ENCODE measurements at places on chromosomes 2 and 18.

DNA sequence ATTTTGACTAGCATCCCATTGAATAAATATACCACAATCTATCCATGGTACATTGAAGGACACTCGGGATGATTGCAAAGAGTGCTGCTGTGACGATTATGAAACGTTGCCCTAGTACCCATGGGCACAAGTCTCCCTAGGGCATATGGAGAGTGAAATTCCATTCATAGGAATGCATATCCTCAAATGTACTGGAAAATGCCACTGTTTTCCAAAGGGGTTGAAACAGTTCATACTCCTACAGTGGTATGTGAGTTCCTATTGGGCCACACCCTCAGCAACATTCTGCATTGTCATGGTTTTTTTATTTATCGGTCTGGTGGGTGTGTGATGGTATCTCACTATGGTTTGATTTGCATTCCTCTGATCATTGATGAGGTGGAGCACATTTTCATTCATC, 130.6 kb downstream of the TWIST2 start:
- DNase-seq, result no peak

- DNase-seq, result no peak
These were observed 52.6 kb upstream of the GALR1 start for GRCh38 chr18:77197073-77197472.

DNA sequence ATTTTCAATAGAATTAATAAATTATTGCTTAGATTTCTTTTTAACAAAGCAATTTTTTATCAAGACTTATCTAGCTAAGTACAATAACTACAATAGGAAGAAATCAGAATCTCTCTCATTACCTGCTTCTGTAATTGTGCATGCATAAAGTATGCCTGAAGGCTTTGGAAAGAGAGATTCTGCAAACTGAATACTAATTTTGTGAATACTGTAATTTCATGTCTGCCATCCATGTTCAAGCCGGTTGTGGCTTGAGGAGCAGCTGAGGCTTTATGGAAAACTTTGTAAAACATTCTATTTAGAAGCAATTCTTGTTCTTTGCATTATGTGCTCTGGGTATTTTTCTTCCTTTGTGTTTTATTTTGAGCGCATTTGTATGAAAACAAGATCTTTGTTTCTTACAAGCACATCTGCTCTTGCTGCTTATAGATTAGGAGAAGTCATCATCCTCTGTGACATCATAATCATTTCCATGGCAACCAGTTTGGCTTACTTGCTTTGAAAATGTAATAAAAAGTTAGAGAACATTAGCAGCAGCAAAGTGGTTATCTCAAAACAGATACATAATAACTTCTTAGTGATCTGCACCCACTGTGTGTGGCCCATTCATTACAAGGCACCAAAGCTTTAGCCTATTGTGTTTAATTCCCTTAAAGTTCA, 16.0 kb upstream of the IKZF2 start:
- no peak for DNase-seq

DNA sequence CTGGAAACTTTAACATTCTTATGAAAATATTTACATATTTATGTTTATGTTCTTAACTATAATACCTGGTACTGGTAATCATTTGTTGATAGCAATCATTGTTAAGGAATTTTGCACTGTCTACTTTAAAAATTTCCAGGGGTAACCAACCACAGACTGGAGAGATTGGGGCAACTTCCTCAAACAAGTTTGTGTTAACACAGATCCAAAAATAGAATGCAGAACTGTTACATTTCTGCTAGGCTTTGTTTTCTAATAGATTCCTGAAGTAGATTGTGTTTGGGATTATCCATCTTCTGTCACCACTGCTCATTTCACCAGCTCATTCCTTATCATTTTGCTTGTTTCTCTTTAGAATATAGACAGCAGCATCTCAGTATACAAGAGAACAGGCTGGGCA, 23.7 kb downstream of the RNF125 start:
- DNase-seq, result no peak

DNA sequence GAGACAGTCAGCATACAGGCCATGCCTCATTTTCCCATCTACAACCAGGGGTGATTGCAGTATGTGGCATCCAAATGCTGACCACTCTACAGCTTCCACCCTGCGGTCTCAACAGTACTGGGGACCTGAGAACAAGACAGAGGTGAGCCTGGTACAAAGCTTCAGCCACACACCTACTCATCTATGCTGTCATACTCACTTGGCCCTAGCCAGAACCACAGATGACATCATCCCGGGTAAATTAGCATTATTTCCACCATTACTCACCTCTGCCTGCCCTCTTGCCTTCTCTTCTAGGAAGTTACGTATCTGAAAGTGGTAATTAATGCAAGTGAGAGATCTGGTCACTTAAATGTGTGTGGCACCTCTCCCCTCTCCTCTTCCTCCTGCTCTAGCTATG, 208.2 kb upstream of the ARL4C start:
- no peak for DNase-seq

GRCh38 chr2:40178171-40178778, 273.6 kb downstream of the SLC8A1 start:
- DNase-seq, result no peak

DNA sequence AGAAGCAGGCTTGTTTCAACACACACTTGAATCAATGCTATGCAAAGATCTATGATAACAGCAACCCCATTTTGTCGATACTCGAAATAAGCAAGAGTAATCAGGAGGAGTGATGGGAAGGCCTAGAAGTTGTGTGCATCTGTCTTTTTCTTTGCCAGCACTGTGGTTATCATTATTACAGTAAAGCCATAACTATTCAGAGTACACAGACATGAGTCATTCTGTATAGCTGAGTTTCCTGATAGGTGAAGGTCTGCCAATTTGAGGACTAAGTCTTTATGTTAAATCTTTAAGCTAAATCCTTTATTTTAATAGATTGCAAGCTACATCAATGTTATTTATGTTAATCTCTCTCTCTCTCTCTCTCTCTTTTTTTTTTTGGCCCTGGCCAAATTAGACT, 1344.4 kb upstream of the CELF4 start:
- no peak for DNase-seq

- DNase-seq, result no peak
These were observed 4.5 kb downstream of the SLC14A1 start for GRCh38 chr18:45728336-45729010.

- no peak for DNase-seq
These were observed 64.9 kb downstream of the LNPK start for GRCh38 chr2:175937216-175937615.

- DNase-seq, result no peak
These were observed 74.4 kb upstream of the ASB18 start for GRCh38 chr2:236338495-236339184.

DNA sequence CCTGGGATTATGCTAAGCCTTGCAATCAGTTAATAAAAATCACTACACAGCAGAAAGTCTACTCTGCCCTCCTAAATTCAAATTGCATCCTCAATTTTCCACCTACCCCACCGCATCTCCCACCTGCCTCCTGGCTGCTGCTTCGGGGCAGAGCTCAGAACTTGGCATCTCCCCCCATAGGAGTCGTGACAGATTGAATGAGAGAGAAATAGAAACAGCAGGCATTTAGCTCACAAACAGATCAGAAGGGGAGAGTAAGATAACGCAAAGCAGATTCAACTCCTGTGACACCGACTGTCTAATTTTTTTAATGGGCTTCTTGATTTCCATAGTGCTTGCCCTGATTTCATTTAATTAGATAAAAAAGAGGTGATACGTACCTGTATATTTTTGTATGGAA, 24.7 kb upstream of the LRRC30 start:
- no peak for DNase-seq

DNA sequence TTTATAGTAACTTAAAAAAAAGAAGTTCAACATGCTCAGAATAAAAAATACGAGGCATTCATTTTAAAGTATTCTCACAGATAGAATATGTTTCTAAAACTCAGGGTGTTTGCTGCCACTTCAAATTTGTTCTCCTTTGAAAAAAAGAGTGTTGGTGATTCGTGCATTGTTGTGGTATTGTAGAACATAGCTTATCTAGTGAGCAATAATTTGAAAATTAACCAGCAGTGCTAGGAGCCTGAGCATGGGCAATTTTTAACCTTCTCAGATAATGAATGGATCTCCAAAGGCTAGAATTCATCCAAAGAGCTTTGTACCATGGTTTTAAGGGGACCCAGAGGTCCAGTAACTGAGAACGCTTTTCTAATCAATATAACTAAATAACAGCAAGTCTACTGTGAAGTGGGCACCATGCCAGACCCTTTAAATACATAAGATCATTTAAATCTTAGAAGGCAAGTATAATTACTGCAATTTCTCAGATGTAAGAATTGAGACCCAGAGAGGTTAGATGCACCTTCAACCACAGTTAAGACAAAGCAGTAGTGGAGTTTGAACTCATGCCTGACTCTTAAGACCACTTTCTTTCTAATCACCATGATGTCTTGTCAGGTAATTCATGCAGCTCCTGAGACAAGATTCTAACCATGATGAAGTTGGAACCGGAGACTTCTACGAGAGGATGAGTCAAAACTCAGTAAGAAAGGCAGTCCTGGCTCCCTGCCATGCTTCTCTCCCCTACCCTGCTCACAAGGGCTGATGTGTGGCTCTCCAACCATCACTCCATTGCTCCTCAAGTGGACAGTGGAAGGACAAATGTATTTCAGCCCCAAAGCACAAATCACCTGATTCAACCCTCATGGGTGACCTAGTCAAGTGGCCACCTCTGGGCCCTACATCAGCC, 3.4 kb downstream of the CYRIA start:
- no peak for DNase-seq

DNA sequence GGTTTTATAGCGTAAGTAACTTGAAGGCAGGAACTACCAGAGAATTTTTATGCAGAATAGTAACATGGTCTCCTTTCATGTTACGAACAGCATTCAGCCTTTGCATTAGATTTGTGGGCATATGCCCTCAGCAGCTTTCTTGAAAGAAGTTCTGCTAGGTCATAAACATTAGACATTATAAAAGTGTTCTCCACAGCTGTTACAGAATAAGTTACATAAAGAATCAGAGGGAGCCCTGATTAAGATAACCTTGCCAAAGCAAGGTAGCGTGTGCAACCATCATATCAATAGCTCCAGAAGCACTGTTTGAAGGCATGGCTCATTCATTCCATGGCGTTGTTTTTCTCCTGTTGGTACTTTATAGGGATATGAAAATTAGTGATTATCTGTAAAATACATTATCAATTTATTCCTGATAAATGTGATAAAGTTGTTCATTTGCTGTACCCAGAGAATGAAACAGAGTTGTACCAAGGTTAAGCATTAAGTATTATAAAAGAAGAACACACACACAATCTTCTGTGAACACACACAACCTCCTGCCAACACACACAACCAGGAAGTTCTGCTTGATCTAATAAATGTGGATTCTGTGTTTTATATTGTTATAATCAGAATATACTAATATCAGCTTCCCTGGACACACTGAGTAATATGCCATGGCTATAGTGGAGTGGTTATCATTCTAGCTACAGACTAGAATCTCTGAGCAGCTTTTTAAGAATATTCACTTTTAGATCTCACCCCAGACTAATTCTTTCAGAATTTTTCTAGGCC, 286.7 kb upstream of the SLC39A10 start:
- DNase-seq, result no peak

- no peak for DNase-seq
These were observed 147.2 kb downstream of the DYSF start for GRCh38 chr2:71600555-71600954.

DNA sequence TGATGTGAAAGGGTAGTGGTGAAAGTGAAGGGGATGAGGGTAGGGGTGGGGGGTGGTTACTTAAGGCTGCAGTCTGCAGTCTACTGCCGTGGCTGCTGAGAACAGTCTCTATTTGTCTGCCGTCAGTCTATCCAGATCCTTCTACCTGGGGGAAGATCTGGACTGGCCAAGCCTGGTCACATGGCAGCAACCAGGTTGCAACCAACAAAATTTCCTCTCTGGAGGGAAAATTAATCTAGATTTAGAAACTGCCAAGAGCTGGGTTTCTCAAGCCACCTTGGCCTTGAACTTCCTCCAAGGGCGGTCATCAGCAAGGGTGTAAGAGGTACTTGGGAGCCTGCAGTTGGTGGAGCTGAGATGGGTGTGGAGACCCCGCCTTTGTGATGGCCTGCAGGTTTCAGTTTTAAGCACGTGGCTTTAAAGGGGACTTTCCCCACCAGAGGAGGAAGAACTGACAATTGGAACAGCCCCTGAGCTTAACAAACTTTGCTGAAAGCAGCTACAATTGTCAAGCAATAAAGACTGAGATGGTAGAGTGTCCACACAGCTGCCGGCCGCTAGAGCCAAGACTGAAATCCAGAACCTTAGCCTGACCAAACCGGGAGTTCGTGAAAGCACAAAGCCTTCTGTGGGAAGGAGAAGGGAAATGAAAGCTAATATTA, 31.4 kb upstream of the KCMF1 start:
- DNase-seq, result no peak

DNA sequence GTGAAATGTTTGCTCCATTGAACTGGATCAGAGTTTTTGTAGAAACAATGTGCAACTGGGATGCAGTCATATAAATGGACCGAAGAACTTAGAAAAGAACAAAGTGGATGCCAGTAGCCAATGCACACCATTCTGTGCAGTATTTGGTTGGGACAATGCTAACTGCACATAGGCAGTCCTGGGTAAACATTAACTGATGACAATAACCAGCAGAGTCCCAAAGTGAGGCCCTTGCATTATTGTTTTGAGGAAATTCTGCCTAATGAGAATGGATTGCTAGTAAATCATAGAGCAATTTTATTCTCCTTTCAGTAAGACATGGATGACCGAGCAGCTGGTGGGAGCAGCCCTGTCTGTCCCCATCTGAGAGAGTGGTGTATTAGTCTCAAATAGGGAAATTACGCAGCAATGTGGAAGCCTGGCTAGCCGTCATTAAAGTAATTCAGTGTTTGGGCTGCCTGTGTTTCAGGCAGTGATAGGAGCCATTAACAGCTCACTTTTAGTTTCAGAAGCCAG, 94.9 kb downstream of the KCTD1 start:
- no peak for DNase-seq

- peak; percentile 48 for DNase-seq
These were observed 25.1 kb upstream of the SGPP2 start for GRCh38 chr2:222399038-222399783.

DNA sequence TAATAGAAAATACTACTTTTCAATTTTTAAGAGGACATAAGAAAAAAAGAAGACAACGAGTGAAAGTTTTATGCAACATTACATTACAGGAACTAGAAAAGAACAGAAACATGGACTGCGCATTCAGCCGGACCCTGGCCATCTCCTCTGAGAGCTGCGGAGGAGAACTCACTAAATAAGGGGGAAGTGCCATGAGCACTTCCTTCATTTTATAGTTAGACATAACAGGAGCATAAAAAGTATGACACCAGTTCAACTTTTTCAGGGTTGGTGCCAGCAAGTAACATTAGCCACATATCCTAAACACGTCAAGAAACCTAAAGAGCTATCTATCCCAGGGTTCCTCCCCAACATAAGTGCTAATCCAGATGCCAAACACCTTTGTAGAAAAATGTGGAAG, 78.0 kb upstream of the SERTAD2 start:
- no peak for DNase-seq

DNA sequence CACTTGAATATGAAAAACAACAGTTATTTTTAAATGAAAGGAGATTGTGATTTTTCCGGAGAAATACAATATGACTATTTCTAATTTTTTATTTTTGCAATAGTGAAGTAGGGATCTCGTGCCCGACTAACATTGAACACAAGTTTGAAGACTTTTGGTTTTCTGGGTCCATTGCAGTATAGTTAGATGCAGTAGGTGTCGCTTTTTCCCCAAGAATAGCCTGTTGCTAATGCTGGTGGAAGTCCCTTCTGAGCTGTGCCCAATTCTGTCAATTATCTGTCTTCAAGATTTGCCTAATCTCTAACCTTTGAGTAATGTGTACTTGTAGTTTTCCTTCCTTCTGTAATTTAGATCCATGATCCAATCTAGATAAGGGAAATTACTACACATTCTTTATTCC, 36.5 kb downstream of the SEMA4F start:
- DNase-seq, result peak; percentile 2

GRCh38 chr18:814300-815084, 2.5 kb upstream of the YES1 start:
- no peak for DNase-seq

Measured in NCI-H187 (cell line).